H9 (cell line): ENCODE measurements at places on chromosomes 16 and 17. TPM values are rescaled to one million over a fixed set of nuclear protein-coding genes. Genes with fewer than 3 reads are reported as not detected.
A peak's percentile ranks its signal among the peaks of the same experiment; 100 is the strongest.

DNA sequence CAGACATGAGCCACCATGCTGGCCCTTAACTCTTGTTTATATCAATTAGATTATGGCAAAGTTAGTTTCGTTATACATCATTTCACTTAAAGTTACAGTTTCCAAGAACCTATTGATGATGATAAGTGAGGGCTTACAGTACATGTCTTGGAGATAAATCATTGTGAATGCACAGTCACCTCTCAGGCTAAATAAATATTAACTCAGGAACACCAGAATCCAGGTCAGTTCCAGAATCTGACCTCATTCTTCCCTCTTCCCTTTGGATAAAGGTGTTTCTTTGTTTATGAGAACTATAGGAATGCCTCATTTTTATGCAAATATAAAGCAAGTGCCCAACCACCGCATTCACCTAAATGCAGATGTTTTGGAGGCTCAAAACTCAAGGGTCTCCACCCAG, 48.4 kb upstream of the CRYM start:
- H3K27me3 ChIP-seq, result no peaks in the 10 kb centered on the region
- DNase-seq, result no peak
- H3K27ac ChIP-seq, result no peak overlapping the region
- H3K4me1 ChIP-seq, result peaks cover 6% of the 10 kb centered on the region; the same call in 1 of the 2 replicates
- no peak overlapping the region for H3K4me3 ChIP-seq

DNA sequence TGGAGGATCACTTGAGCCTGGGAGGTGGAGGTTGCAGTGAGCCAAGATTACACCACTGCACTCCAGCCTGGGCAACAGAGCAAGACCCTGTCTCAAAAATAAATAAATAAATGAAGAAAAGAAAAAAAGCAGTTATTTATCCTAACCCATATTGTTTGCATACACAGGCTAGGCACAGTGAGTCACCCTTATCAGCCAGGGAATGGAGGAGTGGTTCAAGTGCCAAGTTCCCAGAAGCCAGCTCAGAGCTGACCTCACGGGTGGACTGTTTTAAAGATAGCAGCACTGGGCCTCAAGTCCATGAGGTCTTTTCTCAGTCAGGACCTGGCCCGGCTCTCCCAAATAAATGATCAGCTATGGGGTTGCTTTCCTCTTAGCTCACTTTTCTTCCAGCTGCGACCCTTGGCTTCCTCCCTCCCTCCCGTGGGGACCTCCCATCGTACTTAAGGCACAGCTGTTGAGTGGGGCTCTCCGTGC, 22.6 kb upstream of the MGAT5B start:
- H3K27ac ChIP-seq, result no peak overlapping the region
- H3K4me1 ChIP-seq, result peaks cover 3% of the 10 kb centered on the region; the same call in 1 of the 2 replicates
- H3K36me3 ChIP-seq, result no peaks in the 10 kb centered on the region
- no peak for DNase-seq
- no peaks in the 10 kb centered on the region; the same call in 1 of the 2 replicates for H3K27me3 ChIP-seq

DNA sequence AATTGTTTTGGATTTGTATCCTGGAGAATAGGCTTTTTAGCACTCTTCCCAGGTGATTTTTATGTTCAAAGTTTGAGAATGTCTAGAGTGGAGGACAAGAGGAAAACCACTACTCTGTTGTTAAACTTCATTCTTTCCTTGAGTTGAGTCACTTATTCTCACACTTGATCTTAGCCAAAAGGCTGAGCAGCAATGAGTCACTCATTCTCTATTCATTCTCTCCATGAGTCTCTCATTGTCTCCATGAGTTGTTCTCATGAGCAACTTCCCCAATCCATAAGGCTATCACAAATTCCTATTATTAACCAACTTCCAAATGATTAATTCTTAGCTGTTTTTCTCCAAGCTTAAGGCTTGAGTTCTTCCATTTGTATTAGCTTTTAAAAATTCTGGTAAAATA, 1393.3 kb downstream of the CDH8 start:
- no peaks in the 10 kb centered on the region for H3K36me3 ChIP-seq
- H3K27ac ChIP-seq, result no peak overlapping the region
- H3K27me3 ChIP-seq, result no peaks in the 10 kb centered on the region
- no peak overlapping the region for H3K4me3 ChIP-seq

- H3K4me3 ChIP-seq, result peak overlapping the region; percentile 43; the same call in 2 of the 3 replicates
- no peak overlapping the region for H3K27ac ChIP-seq
Observed at GRCh38 chr16:78551487-78552085, 452.1 kb downstream of the WWOX start.

DNA sequence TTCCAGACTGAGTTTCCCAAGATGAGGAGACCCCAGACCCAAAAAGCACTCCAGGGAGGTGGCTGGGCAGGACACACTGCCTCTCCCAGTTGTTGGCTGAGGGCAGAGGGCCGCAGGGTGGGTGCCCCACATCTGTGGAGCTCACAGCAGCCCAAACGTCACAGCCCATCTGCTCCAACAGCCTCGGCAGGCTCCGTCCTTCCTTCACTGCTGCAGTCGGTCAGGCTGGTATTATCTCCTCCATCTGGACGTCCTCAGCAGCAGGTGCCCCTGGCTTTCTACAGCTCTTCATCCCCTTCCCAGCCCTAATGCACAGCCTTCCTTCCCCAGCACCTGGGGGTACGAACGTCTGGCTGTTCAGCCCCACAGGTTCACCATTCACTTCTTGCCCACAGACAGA, 55.2 kb downstream of the PRMT7 start:
- no peak for DNase-seq
- no peak overlapping the region for H3K4me3 ChIP-seq
- no peaks in the 10 kb centered on the region for H3K36me3 ChIP-seq

GRCh38 chr17:79485419-79485985, 125.3 kb downstream of the RBFOX3 start:
- no peak overlapping the region for H3K27ac ChIP-seq
- no peak overlapping the region for H3K4me3 ChIP-seq
- DNase-seq, result no peak
- no peaks in the 10 kb centered on the region for H3K36me3 ChIP-seq
- no peaks in the 10 kb centered on the region for H3K27me3 ChIP-seq

- no peaks in the 10 kb centered on the region for H3K36me3 ChIP-seq
- DNase-seq, result no peak
- H3K4me3 ChIP-seq, result no peak overlapping the region
Observed at GRCh38 chr17:75748706-75749105, 16.3 kb downstream of the GALK1 start.

DNA sequence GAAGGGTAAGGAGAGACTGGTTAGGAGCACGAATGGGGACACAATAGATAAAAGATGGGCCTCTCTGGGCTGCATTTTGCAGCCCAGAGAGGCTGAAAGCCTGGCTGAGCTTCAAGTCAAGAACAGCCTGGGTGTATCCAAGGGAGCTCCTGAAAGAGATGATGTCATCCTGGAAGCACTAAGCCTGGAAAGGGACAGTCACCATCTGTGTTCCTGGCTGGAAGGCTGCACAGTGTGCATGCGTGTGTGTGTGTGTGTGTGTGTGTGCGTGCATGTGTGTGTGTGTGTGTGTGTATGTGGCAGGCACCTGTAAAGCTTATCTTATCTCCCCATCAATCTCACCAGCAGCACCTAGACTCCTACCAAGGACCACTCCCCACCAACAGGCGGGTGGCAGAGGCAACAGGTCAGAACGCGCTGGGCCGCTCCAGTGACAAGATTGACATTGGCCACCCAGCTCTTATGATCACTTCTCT, 44.1 kb downstream of the COG7 start:
- no peaks in the 10 kb centered on the region for H3K27me3 ChIP-seq
- peaks cover 3% of the 10 kb centered on the region; the same call in 1 of the 2 replicates for H3K4me1 ChIP-seq
- H3K4me3 ChIP-seq, result no peak overlapping the region

DNA sequence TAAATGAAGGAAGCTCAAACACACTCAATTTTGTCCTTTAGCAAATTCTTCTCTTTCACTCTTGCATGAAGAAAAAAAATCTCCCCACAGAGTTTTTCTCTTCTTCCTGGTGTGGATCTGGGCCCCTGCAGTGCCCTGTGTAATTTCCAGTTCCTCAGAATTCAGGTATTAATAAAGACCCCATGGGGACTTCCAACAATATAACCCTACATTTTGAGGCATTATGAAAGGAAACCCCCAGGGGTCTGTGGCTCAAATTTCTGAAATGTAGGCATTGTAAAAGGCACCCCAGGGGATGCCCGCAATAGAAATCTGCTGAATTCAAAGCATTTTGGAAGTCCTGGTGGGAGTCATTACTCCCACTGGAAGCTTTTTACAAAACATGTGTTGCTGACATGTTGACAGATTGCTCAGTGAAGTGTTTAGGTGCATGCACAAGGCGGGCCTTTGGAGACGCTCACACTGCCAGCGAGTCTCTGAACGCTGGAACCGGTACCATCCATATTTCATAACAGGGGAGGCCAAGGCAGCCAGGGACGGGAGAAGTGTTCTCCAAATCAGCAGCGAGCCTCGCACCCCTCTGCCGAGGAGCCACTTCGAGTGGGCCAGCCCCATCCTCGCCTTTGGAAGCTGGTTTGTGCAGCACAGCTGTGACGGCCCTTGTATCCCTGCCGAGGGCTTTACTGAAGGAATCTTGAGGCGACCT, 154.0 kb downstream of the ZNF423 start:
- H3K36me3 ChIP-seq, result no peaks in the 10 kb centered on the region; the same call in 1 of the 2 replicates
- H3K4me1 ChIP-seq, result peaks cover 15% of the 10 kb centered on the region
- peak; percentile 75 for DNase-seq
- H3K27ac ChIP-seq, result no peak overlapping the region
- H3K27me3 ChIP-seq, result no peaks in the 10 kb centered on the region

GRCh38 chr17:11705111-11705510, 106.8 kb downstream of the DNAH9 start:
- no peaks in the 10 kb centered on the region for H3K27me3 ChIP-seq
- H3K36me3 ChIP-seq, result no peaks in the 10 kb centered on the region
- H3K4me1 ChIP-seq, result peaks cover 4% of the 10 kb centered on the region; the same call in 1 of the 2 replicates
- no peak overlapping the region for H3K4me3 ChIP-seq
- H3K27ac ChIP-seq, result no peak overlapping the region
- DNase-seq, result no peak

DNA sequence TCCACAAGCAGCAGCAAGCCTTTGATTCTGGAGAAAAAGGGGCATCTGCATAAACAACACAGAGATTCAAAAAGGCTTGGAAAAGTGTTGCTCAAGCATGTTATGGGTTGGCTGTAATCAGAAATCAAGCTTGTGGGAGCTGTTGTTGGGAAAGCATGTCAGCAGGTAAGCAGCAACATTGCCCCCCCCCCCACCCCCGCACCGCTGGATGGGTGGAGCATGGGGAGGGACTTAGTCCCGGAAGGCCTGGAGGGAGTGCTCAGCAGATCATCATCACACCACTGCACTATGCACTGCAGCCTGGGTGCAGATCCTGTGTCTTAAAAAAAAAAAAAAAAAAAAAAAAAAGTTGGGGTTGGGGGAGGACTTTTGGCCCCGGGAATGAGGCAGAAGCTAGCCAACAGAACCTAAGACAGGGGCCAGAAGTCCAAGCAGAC, 16.8 kb upstream of the AKAP1 start:
- peak; percentile 80 for DNase-seq
- H3K27me3 ChIP-seq, result no peaks in the 10 kb centered on the region
- no peaks in the 10 kb centered on the region for H3K36me3 ChIP-seq
- H3K4me1 ChIP-seq, result peaks cover 4% of the 10 kb centered on the region; the same call in 1 of the 2 replicates
- H3K4me3 ChIP-seq, result peak overlapping the region; percentile 17; the same call in 1 of the 3 replicates

DNA sequence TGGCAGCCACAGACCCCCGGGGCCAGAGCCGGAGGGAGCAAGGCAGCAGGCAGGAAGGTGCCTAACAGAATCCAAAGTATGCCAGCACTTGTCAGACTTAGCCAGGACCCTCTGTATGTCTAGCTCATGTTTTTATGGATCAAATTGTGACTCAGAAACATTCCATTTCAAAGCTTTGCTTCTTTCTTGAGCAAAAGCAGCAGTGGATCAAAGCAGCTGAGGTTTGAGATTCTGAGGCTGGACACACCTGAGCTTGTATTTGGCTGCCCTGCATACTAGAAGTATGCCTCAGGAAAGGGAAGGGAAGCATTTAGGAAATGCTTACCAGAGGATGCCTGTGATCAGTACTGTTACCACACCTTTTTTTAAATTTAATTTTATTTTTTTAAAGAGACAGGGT, 5.7 kb upstream of the MYO1C start:
- no peaks in the 10 kb centered on the region for H3K4me1 ChIP-seq
- H3K4me3 ChIP-seq, result no peak overlapping the region
- peaks cover 14% of the 10 kb centered on the region for H3K36me3 ChIP-seq
- DNase-seq, result no peak
- no peaks in the 10 kb centered on the region for H3K27me3 ChIP-seq

DNA sequence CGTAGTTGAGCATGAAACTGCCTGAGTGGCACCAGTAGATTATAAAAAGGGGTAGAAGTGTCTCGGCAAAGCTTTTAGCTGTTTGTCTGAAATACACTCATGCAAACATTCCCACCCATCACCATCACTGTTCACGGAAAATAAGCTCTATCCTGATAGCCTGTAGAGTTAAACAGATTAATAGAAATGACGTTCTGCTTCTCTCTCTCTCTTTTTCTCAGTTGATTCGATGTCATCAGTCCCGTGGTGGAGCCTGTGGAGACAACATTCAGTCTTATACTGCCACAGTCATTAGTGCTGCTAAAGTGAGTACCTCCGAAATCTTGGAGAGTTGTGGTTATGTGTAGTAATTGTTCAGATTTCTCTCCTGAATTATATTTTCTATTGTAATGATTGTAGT, 224.7 kb downstream of the BCAS3 start:
- no peaks in the 10 kb centered on the region for H3K27me3 ChIP-seq
- no peak for DNase-seq
- H3K27ac ChIP-seq, result no peak overlapping the region
- peaks cover 3% of the 10 kb centered on the region for H3K36me3 ChIP-seq
- no peak overlapping the region for H3K4me3 ChIP-seq

GRCh38 chr17:307295-307691, 45.3 kb downstream of the RPH3AL start:
- no peak overlapping the region for H3K4me3 ChIP-seq
- peaks cover 2% of the 10 kb centered on the region; the same call in 1 of the 2 replicates for H3K4me1 ChIP-seq
- H3K27ac ChIP-seq, result no peak overlapping the region
- no peaks in the 10 kb centered on the region for H3K27me3 ChIP-seq
- no peaks in the 10 kb centered on the region for H3K36me3 ChIP-seq

C16orf46 gene
- 0.86 and 2.0 TPM in 2 replicates for total RNA-seq

ULK2 gene
- total RNA-seq, result 10.8 and 11.5 TPM in 2 replicates

KRT35 gene
- not detected in 2 replicates for total RNA-seq

C16orf54 gene
- not detected in 2 replicates for total RNA-seq

HP gene
- not detected in 2 replicates for total RNA-seq

ZNF594 gene
- 11.3 and 12.5 TPM in 2 replicates for total RNA-seq

IGFBP4 gene
- 49.9 and 51.1 TPM in 2 replicates for total RNA-seq

SLFN14 gene
- total RNA-seq, result not detected in 2 replicates
